ENCODE measurements at places on chromosomes 16 and 17.
A peak's percentile ranks its signal among the peaks of the same experiment; 100 is the strongest.

DNA sequence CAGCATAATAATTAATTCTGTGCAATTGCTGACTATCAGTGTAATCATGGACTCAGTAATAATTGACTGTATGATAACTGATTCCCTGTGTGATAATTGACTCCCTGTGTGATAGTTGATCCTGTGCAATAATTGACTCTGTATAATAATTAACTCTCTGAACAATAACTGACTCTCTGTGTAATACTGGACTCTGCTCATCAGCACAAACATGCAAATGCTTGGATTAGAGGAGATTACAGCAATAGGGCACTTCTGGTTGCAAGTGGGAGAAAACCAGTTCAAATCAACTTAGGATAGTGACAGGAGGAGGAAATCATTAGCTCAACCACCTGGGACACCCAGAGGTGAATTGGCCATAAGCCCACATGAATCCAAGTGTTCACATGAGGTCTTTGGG, 582.1 kb downstream of the RBFOX1 start:
- DNase-seq = no peak

- DNase-seq = no peak
Observed at GRCh38 chr16:58461056-58461455, 38.9 kb upstream of the NDRG4 start.

GRCh38 chr16:85420501-85421337, 192.4 kb upstream of the GSE1 start:
- DNase-seq = peak; percentile 78

DNA sequence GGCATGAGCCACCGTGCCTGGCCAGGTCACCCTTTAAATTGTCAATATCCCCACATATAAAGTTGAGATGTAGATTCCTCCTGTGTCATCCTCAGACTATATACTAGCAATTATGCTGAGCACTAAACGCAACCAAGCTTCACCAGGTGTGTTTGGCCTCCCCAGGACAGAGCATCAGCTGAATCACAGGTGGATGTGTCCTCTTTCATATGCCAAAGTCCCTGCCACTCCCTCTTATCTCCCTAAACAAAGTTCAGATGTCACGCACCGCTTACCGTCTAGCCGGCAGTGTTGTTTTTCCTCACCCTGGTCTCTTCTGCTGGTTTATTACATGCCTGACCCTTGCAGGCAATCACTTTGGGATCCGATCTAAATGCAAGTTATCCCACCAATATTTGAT, 43.8 kb upstream of the ARHGAP44 start:
- DNase-seq = no peak

Data from OCI-M1 (cell line).